Kidney capillary endothelial cell (primary cell): ENCODE measurements at places on chromosomes 12 and 14.

DNA sequence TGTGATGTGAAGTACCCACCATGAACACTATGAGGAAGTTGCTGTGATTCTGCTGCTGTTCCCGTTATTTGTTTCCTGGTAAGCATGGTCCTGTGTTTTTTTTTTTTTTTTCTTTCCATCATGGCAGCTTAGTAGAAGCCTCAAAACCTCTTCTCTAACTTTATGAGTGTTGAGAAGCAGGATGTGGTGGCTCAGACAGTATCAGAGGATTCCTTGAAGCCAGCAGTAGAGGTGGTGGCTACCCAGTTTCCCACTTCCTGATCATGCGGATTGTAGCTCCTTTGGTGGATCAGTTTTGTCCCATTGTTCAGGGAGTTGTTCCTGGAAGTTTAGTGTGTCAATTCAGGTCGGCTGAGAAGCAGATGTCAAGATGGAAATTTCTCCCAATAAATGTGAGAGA, 175.8 kb downstream of the ATP23 start:
- DNase-seq, result no peak

- no peak for DNase-seq
Measured at GRCh38 chr12:130356222-130356621, 18.5 kb downstream of the PIWIL1 start.

GRCh38 chr14:105857220-105857825, 330.9 kb downstream of the TMEM121 start:
- no peak for DNase-seq

GRCh38 chr12:93402333-93403311, 24.9 kb downstream of the NUDT4 start:
- DNase-seq, result no peak

DNA sequence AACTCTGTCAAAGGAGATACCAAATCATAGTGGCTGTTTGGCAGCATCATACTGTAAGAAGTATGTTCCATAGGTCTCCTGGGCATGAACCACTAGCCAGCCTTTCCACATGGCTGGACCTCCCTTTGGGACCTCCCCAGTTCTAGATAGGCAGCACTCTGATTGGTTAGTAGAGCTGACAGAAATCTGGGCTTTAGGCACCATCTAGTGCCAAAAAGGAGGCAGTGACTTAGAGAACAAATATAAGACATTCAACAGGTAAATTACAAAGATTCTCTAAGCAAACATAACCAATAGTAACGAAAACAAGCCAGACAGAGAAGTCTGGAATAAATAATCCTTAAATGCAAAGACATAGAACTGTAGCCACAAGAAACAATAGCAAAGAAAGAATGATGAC, 148.0 kb upstream of the PDE3A start:
- peak; percentile 11 for DNase-seq

DNA sequence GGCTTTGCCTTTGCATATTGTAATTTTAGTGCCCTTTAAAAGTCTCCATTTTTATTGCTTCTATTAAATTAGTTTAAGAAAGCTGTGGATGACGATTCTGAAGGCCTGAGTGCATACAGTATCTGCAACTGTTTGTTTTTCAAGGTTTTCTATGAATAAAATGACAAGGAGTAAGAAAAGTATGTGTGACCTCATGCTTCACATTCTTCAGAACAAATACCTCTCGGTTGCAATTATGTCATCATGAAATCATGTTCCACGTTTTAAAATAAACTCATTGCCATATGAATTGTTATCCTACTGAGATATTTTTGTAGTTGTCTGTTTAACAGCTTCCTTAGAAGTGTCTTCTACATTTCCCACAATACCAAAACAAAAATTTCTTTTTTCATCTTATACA, 374.6 kb downstream of the MDGA2 start:
- no peak for DNase-seq

DNA sequence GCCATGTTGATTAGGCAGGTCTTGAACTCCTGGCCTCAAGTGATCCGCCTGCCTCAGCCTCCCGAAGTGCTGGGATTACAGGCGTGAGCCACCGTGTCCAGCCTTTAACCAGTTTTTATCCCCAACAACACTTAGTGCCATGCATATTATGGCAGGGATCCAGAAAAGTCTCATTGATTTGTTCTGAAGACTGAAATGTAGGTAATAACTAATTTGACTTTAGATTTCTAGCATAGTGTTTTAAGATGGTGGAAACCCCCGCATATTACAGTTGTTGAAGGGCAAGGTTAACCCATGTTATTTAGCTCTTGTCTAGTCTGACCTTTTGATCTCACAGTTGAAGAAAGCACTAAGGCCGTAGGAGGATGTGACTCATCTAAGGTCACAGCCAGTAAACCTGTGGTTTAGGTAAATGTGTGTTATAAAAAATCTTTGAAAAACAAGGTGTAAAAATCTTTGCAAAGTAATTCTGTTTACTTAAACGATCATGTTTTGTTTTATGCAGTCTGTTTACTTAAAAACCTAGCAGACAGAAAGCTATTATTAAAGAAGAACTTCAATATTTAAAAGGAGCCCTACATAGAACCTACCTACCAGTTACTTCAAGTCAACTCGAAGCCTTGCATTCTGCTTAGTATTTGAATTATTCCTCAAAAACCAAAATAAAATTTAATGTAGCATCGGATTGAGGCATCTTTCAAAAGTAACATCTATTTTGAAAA, 24.8 kb downstream of the BICDL1 start:
- no peak for DNase-seq

DNA sequence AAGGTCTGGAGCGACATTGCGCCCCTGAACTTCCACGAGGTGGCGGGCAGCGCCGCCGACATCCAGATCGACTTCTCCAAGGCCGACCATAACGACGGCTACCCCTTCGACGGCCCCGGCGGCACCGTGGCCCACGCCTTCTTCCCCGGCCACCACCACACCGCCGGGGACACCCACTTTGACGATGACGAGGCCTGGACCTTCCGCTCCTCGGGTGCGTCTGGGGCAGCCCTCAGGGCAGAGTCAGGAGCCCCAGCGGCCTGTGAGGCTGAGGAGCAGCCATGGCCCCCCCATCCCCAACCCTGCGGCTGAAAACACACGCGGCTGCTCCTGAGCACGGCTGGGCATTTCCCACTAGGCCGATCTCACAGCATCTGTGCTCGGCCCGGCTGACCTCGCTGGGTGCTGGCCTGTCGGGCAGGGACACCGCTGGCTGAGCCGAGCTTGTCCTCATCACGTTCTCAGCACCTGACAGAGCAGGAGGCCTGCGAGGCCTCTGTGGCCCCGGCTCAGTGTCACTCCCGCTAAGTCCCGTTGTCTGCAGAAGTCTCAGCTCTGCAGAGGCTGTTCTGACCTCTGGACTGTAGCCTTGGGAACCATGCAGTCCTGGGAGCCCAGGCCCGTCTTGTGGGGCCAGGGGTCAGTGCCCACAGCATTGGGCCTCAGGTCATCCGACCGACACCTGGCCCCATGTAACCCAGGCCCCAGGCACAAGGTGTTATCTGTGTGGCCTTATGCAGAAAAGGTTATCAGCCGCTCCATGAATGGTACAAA, 12.6 kb downstream of the MMP17 start:
- DNase-seq, result no peak

DNA sequence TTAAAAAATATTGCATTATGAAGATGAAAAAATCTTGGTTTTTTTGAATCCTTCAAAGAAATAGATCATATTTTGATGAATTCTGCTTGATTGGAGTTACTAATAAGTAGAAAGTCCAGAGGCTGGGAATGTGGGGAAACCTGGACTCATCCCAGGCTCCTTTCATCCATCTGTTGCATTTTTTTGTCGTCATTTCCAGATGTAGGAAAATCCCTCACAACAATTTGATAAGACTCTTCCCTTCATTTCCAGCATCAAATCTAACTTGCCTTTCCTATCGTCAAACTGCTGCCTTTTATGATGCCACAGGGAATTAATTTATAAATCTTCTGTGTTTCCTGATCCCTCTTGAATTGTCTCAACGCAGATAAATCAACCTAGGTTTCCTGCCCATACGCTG, 211.6 kb downstream of the FBXL14 start:
- DNase-seq, result no peak

DNA sequence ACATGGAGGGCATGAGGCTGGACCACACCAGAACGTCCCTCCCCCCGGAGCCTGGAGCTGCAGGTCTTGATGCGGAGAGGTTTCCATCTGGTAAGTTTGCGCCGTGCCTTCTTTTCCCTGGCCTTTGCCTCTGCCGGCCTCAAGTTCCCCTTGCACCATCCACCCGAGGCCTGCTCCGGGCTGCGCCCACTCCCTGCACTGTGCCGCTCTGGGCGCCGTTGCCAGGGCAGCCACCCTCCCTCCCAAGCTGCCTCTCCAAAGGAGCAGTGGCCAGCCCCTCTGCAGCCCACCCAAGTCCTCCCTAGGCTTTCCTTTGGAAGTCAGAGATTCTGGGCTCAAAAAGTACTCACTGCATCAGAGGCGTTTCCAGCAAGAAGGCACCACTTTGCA, 46.2 kb upstream of the MEG3 start:
- DNase-seq, result no peak

DNA sequence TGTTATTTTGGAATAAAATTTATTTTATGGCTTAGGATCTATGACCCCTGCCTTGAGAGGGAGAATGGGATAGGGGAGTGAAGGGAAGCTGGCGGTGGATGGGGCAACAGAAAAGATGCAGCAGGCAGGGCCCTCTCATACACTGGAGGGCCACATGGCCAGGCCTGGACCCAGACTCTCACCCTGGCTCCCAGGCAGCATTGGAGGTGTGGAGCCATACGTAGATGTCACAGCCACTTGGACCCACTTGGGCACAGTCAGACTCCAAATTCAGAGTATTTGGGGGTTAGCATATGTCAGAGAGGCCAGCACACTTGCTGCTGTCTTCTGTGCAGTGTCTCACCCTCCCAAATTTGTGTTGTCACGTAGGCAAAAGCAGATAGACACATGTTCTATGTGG, 6.5 kb downstream of the NAB2 start:
- DNase-seq, result no peak

DNA sequence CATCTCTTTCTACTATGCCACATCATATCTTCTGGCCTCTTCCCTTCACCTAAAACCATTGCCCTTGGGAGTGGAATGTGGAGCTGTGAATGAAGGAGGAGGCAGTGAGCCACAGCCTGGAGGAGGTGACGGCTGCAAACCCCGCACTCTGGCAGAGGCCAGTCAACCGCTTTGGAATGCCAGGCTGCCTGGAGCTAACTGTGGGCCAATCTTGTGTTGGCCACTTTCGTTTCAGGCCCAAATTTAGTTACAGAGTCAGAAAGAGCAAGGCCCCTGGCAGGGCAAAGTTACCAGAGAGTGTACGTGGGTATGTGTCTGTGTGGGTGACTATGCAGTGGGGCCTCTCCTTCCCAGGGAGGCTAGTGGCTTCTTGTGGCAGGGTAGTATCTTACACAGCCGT, 40.1 kb downstream of the CACNA1C start:
- no peak for DNase-seq

- no peak for DNase-seq
Measured at GRCh38 chr14:46384611-46385010, 267.0 kb downstream of the RPL10L start.

GRCh38 chr12:42935756-42936155, 346.2 kb upstream of the PRICKLE1 start:
- DNase-seq, result no peak

DNA sequence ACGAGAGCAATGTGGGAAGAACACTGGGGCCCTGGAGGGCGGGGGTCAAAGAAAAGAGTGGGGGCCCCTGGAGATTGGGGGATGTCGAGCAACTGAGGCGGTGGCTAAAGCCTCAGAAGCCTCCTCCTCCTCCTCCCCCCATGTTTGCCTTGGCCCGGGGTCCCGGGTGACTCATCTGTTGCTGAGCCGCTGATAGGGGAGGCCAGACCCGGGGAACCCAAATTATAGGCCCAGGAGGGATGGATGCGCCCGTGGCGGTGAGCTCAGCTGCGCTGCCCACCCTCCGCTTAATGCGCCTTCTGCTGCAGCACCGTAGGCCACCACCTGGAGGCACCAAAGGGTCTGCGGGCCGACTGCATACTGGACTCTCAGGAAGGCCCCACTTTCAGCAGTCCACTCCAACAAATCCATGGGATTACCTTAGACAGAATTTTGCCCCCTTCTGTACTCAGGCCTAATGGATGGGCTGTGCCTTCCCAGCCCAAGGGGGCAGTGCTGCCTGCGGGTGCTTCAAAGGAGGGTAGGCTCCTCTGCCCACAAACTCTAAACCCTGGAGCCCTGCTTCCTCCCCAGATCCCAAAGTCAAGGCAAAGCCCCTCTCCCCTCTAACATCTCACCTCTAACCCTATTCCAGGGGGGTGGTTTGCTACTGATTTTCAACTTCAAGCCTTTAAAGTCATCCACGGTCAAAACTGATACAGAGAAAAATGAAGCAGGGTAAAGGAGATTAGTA, 2.6 kb upstream of the WNT10B start:
- DNase-seq, result no peak

- no peak for DNase-seq
Measured at GRCh38 chr14:48325486-48325885, 650.1 kb upstream of the MDGA2 start.

- DNase-seq, result no peak
Measured at GRCh38 chr14:56514663-56515371, 64.8 kb upstream of the TMEM260 start.

GRCh38 chr14:23076785-23077408, 18.0 kb downstream of the ACIN1 start:
- no peak for DNase-seq

- peak; percentile 41 for DNase-seq
Measured at GRCh38 chr14:100341301-100342031, 18.3 kb downstream of the SLC25A47 start.

DNA sequence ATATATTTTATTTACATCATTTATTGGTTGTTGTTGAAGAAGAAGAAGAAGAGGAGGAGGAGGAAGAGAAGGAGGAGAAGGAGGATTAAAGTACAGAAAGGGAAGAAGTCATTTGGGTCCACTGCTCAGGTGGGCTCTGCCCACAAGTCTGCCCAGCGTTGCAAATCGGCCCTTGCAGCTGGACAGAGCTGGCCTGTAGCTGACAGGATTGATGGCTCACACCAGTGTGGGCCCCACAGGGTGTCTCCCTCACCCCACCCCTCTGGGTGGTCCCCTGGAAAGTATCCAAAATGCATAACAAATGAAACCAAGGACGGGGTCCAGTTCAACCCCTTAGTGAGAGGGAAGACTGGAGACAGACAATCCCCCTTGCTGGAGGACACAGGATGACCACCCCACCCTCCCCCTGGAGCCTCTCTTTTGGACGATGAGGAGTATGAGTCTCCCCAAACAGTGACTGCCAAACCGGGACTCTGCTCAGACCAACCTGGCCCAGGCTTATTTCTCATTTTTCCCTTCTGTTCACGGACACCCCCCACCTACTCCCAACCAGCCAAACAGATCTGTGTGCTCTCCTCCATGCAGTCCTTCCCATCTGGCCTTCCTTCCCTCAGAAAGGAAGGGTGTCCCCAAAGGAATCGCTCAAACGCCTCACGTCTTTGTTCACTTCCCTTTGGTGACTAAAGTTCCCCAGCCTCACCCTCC, 17.7 kb downstream of the DPF3 start:
- DNase-seq, result no peak

DNA sequence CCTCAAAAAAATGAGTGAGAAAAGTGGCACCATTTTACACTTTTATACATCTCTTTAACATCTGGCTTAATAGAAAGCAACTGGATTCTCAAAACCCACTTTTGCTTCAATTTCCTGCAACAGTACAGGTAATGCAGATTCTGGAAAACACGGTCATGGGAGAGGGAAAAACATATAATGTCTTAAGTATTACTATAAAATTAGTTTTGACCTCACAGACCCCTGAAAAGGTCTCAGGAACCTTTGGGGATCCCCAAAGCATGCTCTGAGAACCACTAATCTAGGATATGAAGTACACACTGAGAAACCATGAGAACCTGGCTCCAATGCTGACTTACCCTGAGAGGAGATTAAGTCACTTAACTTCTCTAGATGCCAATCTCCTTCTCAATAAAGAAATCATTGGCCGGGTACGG, 64.7 kb downstream of the PPP2R5E start:
- DNase-seq, result no peak

- peak; percentile 41 for DNase-seq
Measured at GRCh38 chr12:104201238-104202001, 14.2 kb upstream of the TXNRD1 start.
